ENCODE measurements at places on chromosomes 6 and 20. TPM values are rescaled to one million over a fixed set of nuclear protein-coding genes. Genes with fewer than 3 reads are reported as not detected.

The UNC5CL gene
- 0.37 TPM for total RNA-seq

The ERVFRD-1 gene
- not detected for total RNA-seq

The ZFP64 gene
- 10.8 TPM for total RNA-seq

The FOXS1 gene
- 3.5 TPM for total RNA-seq

The CFAP61 gene
- total RNA-seq = 102 TPM

All from heart left ventricle (tissue), 16 donors.